Activated CD4-positive, alpha-beta memory T cell treated with anti-CD3 and anti-CD28 coated beads, Interleukin-2, amount 10 ng/mL, durations not matched to agents 7 days and 5 days (primary cell): ENCODE measurements at places on chromosomes 3 and 15. TPM values are rescaled to one million over a fixed set of nuclear protein-coding genes. Genes with fewer than 3 reads are reported as not detected.

DNA sequence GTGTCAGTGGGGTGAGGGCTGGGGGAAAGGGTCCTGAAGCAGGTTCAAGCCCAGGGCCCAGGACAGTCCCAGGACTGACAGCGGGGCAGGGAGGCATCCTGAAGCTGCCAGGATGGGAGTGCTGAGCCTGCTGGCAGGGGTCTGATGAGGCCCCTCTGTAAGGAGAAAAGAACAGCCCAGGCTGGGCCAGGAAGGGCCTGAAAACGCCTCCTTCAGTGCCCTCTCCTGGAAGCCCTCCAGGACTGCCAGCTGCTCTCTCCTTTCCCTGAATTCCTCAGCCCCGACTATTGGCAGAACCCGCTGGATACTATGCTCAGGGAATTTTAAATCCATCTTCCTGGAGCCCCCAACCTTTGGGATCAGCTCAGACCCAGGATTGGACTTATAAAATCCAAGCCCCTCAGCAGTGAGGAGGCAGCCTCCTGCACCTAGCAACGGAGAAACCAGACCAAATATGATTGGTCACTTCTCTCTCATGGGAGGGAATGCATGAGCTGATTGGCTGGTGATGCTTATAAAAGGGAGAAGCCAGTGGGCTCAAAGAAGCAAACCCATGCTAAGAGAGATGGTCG, 203.5 kb upstream of the LINGO1 start:
- H3K36me3 ChIP-seq = no peaks in the 10 kb centered on the region
- H3K4me3 ChIP-seq = no peak overlapping the region

DNA sequence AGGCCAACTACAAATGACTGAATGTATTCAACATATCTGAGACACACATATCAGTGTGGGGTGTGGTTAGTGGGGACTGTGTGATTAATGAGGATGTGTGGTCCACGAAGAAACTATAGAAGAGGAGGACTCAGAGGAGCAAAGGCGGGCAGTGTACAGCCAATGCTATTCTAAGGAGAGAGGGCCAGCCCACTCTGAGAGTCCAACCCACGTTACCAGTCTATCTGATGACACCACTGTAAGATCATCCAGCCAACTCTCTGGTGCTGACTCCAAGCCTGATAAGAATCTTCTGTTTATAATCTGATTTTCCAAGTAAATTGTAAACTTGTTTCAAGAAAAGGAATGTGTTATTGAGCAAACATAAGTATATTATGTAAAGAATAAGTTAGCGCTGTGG, 47.2 kb downstream of the MCF2L2 start:
- H3K36me3 ChIP-seq = peaks cover 3% of the 10 kb centered on the region
- peaks cover 14% of the 10 kb centered on the region for H3K4me1 ChIP-seq
- no peak overlapping the region for H3K4me3 ChIP-seq
- no peak overlapping the region for H3K27ac ChIP-seq
- no peaks in the 10 kb centered on the region for H3K27me3 ChIP-seq

GRCh38 chr15:100340721-100341238, 995 bp downstream of the ADAMTS17 start:
- peaks cover 10% of the 10 kb centered on the region for H3K4me1 ChIP-seq
- peak overlapping the region; percentile 59 for H3K4me3 ChIP-seq
- peaks cover 33% of the 10 kb centered on the region for H3K27me3 ChIP-seq
- H3K36me3 ChIP-seq = no peaks in the 10 kb centered on the region

- H3K36me3 ChIP-seq = no peaks in the 10 kb centered on the region
- peaks cover 24% of the 10 kb centered on the region for H3K4me1 ChIP-seq
- H3K27me3 ChIP-seq = no peaks in the 10 kb centered on the region
- no peak for DNase-seq
- H3K4me3 ChIP-seq = no peak overlapping the region
Observed at GRCh38 chr3:39130026-39130425, 22.5 kb downstream of the TTC21A start.

- no peaks in the 10 kb centered on the region for H3K36me3 ChIP-seq
- H3K4me3 ChIP-seq = no peak overlapping the region
- H3K27ac ChIP-seq = no peak overlapping the region
Observed at GRCh38 chr3:73493543-73494308, 131.0 kb downstream of the PDZRN3 start.

DNA sequence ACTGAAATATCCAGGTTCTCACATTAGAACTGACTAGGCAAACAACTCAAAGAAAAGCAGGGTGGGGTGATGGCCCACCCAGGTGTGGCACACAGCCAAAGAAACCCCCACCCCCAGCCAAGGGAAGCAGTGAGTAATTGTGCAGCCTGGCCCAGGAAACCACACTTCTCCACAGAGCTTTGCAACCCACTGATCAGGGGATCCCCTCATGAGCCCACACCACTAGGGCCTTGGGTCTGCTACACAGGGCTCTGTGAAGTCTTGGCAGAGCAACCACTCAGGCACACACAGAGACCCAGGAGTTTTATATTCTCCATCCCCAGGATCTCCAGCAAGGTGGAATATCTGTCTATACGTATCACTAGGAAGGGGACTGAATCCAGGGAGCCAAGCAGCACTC, 22.2 kb upstream of the TRIM42 start:
- DNase-seq = no peak
- H3K27ac ChIP-seq = no peak overlapping the region
- H3K36me3 ChIP-seq = no peaks in the 10 kb centered on the region
- H3K27me3 ChIP-seq = no peaks in the 10 kb centered on the region
- no peaks in the 10 kb centered on the region for H3K4me1 ChIP-seq

DNA sequence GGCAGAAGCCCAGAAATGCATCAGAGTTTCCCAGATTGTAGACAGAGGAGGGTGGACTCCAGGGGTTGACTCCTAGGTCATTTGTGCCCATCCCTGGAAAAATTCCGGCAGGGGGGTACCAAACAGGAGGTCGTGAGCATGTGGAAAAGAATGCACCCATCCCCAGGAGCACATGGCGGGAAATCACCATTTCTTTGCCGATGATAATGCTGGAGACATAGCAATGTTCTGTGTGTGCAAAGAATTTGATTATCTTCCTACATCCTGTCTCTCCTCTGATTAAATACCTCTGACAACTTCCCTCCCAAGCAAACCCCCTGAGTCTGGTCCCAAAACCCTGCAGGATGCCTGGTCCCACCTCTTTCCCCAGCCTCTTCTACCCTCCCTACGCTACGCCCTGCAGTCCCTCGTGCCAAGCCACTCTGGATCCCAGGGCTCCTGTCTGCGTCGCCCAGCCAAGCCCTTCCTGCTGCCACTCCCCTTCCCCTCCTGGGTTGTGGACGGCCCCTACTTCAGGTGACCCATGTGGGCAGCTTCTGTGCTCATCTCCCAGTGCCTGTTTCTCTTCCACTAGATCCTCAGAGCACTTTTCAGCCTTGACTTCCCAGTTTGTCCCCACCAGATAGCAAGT, 15.8 kb downstream of the WNT7A start:
- H3K36me3 ChIP-seq = no peaks in the 10 kb centered on the region
- peaks cover 5% of the 10 kb centered on the region for H3K27me3 ChIP-seq
- no peak for DNase-seq
- H3K27ac ChIP-seq = no peak overlapping the region
- no peak overlapping the region for H3K4me3 ChIP-seq
- H3K4me1 ChIP-seq = peaks cover 41% of the 10 kb centered on the region

GRCh38 chr3:136021803-136022202, 56.3 kb downstream of the PPP2R3A start:
- no peak for DNase-seq
- H3K27ac ChIP-seq = no peak overlapping the region
- H3K4me1 ChIP-seq = no peaks in the 10 kb centered on the region
- H3K36me3 ChIP-seq = no peaks in the 10 kb centered on the region
- H3K4me3 ChIP-seq = no peak overlapping the region

DNA sequence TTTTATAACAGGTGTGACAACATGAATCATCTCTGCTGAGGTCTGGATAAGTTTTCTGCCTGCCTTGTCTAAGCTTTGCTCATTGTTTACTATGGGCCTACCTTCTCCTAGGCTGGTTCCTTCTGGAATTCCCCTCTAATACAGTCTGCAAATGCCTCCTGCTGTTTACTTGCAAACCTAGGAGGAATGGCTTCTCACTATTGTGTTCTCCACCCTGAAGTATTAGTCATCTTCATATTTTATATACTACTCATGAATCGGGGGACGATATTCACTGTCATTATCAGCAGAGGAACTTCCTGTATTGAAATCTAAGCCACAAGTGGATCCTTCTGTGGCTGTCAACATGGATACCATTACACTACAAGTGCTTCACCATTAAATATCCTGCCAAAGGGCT, 154.8 kb downstream of the PLCL2 start:
- no peak for DNase-seq
- H3K27me3 ChIP-seq = no peaks in the 10 kb centered on the region
- H3K36me3 ChIP-seq = peaks cover 18% of the 10 kb centered on the region
- H3K27ac ChIP-seq = no peak overlapping the region
- H3K4me1 ChIP-seq = peaks cover 26% of the 10 kb centered on the region

LRRC28 gene
- 19.6 TPM for total RNA-seq

CELSR3 gene
- total RNA-seq = 7.2 TPM

CHRM5 gene
- not detected for total RNA-seq

PRSS50 gene
- total RNA-seq = not detected
